ENCODE measurements at places on chromosomes 3 and 15.

DNA sequence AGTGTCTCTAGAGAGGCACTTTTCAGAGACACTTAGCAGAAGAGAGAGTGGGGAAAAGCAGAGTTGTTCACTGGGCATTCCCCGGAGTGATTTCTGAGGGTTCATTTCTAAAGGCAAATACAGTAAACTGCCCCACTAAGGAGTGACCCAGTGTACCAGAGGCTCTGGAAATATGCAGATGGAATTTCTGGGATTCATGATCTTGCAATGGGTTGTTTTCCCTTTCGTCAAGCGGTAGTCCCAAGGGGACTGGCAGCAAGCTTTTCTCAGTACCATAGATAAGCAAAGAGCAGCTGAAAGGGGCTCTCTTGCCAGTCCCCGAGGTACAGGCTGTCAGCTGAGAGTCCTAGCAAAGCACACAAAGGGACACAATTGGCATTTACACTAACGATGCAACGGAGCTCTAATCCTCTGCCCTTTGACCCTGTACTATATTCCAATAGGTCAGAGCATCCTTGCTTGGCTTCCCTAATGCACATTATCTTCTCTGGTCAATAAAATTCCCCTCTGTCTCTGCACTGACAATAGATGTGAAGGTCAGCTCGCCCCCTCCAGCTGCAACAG is 155.6 kb downstream of the SEMA6D start:
- DNase-seq, result no peak

DNA sequence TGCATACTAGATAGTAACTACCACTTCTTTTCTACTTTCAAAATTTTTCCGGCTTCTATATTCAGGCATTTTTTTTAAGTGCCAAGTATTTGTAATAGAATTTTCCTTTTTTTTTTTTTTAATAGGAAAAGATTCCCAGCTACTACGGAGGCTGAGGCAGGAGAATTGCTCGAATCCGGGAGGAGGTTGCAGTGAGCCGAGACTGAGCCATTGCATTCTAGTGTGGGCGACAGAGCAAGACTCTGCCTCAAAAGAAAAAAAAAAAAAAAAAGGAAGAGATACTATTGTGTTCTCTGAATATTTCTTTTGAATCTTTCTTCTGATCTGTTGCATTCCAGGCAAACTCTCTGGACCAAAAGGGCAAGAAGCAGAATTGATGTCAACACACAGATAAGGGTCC is 557.3 kb downstream of the FGF12 start:
- DNase-seq, result no peak

GRCh38 chr15:51830276-51830806 is 888 bp downstream of the TMOD3 start:
- DNase-seq, result no peak

- DNase-seq, result no peak
Measured at GRCh38 chr3:24242012-24242698, 252.5 kb downstream of the THRB start.

DNA sequence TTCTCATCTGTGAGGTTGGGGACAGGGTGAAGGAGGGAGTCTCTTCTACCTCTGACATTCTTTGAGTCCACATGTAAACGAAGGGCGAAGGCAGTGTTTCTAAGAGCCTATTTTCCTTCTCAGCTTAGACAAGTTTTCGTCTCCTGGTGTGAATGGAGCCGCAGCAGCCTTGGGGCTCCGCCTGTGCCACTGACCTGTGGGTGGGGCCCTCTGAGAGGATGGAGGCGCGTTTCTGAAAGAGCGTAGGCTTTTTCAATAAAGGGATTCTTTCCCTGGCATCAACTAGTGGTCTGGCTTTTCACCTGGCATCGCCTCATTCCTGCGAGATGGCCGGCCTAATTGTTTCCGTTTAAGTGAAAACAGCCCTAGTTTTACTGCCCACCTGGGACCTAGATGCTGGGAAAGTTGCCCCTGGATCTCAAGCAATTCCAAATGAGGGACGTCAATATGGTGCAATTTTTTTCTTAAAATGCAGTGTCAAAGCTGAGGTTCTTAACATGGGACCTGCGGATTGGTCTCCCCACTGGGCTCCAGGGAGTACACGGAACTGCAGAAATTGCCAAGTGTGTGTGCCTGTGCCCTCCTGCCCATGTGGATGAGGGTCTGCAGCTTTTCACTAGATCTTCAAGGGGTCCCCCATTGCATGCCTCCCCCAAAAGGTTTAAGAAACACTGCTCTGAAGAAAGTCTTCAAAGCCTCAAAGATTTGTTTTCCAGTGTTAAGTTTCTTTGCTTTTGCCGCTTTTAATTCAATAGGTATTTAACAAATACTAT is 958 bp downstream of the GLDN start:
- no peak for DNase-seq

DNA sequence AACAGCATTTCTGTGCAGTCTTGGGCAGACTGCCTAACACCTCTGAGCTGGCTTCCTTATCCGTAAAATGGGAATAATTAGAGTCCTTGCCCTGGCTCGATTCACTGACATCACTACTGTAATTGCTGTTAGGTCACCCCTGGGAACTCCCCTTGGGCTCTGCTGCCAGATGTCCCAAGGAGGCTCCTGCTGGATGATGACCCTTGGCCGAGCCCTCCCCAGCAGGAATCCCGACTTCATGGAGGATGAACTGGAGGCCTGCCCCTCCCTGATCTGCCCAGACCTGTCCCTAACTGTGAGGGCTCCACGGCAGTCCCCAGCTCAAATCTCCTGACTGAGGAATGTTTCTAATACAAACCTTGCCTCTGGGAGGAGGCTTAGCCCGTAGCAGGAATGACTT is 18.0 kb downstream of the ESYT3 start:
- DNase-seq, result no peak

DNA sequence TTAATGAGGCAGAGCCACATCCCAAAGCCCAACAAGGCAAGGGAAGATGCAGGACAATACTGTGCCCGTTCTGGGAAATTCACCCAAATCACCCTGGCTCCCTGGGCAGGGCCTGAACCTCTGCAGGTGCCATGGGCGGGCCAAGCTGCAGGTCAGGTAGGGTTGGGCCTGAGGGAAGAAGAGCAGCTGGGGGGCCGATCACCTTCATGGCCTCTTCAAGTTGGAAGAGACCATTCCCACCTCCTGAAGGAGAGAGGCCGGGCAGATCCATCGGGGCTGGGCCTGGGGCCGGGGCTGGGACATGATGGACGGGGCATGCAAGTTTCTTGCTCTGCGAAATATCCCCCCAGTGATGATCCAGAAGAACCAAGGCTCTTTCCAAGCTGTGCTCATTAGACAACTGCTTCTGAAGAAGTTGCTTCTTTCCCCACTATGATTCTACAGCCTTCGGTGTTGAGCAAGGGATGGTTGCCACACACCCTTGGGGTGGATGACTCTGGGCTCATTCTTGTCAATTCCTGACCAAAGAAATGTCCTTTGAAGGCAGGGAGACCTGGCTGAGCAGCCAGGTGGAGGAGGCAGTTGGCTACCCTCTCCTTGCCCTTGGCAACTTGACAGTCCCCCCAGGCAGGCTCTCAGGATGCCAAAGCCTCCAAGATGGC is 38.2 kb downstream of the KLHL25 start:
- no peak for DNase-seq

All from HCT116 (cell line).